RCC 7860 (cell line): ENCODE measurements at places on chromosomes 2 and 18.

GRCh38 chr2:42190191-42190590 lies 21.0 kb downstream of the EML4 start:
- no peak for DNase-seq

- no peak for DNase-seq
Observed at GRCh38 chr2:107592280-107592624, 234.4 kb upstream of the RGPD4 start.

DNA sequence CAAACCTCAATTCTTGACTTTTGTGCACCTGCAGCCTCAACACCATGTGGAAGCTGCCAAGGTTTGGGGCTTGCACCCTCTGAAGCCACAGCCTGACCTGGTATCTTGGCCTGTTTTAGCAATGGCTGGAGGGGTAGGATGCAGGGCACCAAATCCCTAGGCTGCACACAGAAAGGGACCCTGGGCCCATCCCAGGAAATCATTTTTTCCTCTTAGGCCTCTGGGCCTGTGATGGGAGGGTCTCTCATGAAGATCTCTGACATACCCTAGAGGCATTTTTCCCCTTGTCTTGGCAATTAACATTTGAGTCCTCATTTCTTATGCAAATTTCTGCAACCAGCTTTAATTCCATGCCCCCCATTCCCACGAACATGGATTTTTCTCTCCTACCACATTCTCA lies 10.2 kb downstream of the IL18R1 start:
- no peak for DNase-seq

DNA sequence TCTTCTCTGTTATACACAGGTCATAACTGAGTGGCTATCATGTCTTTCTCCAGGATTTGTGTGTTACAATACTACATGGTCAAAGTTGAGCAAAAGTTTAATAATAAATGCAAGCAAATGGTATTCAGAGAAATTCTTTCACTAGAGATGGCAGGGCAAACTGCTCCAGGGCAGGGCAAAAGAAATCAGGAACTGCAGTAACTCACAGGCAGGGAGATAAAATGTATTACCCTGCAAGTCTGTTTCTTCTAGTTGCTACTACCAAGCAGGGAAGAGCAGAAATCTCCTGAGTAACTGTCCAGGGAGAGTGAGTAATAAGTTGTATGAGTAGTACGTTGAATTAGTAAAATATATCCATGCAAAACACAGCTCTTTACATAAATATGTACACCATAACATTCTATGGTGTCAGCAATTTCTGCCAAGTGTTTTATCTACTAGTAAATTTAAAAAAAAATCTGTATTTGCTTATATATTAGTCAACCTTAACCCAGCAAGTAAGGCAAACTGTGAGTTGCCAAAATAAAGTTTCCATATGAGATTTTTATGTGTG lies 404.1 kb downstream of the ZEB2 start:
- DNase-seq = no peak

GRCh38 chr2:218805627-218806026 lies 23.7 kb downstream of the CYP27A1 start:
- DNase-seq = no peak
